ENCODE measurements at places on chromosomes 2 and 18.

- no peak for DNase-seq
These were observed 13.3 kb downstream of the TUBB6 start for GRCh38 chr18:12321333-12321732.

- DNase-seq: no peak
These were observed 69.9 kb upstream of the SLC1A4 start for GRCh38 chr2:64919261-64919660.

DNA sequence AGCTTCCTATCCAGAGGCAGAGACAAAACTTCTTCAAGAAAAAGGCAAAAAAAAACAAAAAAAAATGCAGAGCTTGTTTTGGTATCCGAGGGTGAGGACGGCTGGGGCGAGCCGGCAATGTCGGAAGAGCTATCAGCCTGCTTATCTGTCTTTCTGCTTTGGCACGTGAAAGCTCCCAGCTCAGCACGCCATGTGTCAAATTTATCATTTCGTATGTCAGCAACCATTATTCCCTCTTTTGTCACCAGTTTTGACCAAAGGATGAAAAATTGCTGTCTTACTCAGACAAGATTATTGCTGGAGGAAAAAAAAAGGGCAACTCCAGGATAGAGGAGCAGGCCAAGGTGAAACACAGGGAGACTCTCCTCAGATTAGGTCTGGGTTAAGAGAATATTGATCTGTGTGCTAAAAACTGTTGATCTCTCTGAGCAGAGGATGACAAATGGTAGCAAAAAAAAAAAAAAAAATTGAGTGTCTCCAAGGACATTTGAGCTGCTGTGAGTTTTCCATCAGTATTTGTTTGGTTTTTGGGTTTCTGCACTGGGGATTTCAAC, 532.0 kb upstream of the POU3F3 start:
- no peak for DNase-seq

- no peak for DNase-seq
These were observed 94.5 kb upstream of the TMEM178A start for GRCh38 chr2:39571111-39571731.

DNA sequence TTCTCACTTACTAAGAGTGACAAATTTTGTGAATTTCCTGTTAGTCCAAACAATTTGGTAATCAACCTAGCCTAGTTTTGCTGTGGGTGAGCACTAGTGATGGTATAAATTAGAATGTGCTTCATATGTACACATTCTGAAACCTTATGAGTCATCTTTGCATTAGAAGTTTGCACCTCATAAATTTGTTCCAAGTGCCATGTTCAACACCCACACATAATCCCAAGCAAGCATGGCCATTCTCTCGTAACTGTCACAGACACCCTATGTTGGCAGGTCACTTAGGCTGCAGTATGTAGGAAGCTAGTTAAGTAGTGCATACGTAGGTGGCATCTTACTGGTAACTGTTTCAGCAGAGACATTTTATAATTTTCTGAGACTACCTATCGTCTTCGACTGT, 46.9 kb downstream of the NAB1 start:
- no peak for DNase-seq

GRCh38 chr2:54081574-54081973, 33.8 kb upstream of the ACYP2 start:
- no peak for DNase-seq

- DNase-seq: no peak
These were observed 162.4 kb downstream of the ZNF521 start for GRCh38 chr18:25189391-25190185.

GRCh38 chr2:83851066-83851465, 608.0 kb downstream of the SUCLG1 start:
- DNase-seq: no peak

GRCh38 chr2:231222318-231223000, 24.0 kb downstream of the ARMC9 start:
- DNase-seq: no peak

GRCh38 chr2:74944987-74945787, 13.3 kb upstream of the POLE4 start:
- no peak for DNase-seq

- DNase-seq: no peak
These were observed 273.1 kb downstream of the TSN start for GRCh38 chr2:122028371-122029100.

GRCh38 chr2:97673915-97674283, 4.4 kb downstream of the C2orf92 start:
- no peak for DNase-seq

GRCh38 chr2:46306330-46306751, 9.1 kb downstream of the EPAS1 start:
- DNase-seq: no peak

DNA sequence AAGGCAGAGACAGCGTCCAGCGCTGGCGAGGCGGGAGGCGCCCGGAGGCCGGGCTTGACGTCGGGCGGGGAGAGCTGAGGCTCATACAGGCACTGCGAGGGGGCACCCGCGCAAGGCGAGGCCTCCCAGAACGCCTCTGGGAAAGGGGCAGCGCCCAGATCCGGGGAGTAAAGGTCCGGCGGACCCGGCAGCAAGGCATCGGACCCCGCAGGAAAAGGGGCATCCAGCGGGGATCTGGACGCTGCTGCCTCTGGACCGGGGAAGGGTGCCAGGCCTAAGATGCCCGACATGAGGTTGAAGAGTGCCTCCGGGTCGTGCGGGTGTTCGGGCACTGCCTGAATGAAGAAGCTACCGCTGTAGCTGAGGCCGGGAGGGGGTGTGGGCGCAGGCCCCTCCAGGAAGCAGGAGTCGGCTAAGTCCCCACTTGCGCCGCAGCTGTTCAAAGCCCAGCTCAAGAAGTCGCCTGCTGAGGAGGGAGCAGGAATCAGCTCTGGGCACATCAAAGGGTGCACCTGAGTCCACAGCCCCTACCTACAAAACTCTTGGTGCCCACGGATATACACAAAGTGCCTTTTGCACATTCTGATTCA, 937 bp downstream of the EGR4 start:
- no peak for DNase-seq

GRCh38 chr2:231919341-231920035, 6.7 kb downstream of the NPPC start:
- DNase-seq: no peak

DNA sequence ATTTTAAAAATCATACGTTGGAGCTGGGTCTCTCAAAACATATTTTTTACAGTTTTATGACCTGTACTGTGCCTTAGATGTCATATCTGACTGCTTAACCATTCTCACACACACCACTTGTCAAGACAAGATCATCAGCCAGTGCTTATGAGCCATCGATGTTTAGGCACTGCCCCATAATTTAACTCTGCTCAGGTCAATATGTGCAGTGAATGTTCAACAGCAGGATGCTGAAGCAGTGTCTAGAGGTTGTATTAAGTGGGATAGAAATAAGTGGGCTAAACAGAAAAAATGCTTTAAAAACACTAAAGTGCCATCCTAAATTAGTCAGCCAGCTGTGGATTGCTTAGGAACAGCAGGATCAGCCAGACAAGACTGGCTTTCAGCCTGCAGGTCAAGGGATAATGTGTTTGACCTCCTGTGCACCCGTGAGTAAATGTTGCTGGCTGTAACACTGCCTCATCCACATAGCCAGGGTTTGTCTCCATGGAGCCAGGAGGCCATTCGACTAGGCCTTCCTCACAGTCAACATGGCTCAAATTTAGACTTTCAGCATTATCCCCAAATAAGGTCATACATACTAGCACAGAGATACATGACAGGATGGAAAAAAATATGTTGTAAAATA, 139.0 kb upstream of the NXPH2 start:
- no peak for DNase-seq

- DNase-seq: no peak
These were observed 31.7 kb downstream of the APLF start for GRCh38 chr2:68499133-68499532.

GRCh38 chr2:117523267-117523666, 291.2 kb upstream of the DDX18 start:
- DNase-seq: no peak

- peak; percentile 52 for DNase-seq
These were observed 189.3 kb downstream of the SH3RF3 start for GRCh38 chr2:109318150-109318948.

- DNase-seq: no peak
These were observed 806 bp downstream of the RFX8 start for GRCh38 chr2:101473911-101474701.

GRCh38 chr2:74764429-74765272, 69.3 kb upstream of the HK2 start:
- DNase-seq: no peak

- DNase-seq: no peak
These were observed 768.1 kb downstream of the TMEM182 start for GRCh38 chr2:103529798-103530502.

- no peak for DNase-seq
These were observed 61.5 kb downstream of the EFR3B start for GRCh38 chr2:25103287-25103871.

GRCh38 chr2:7476371-7476770, 559.2 kb downstream of the RNF144A start:
- DNase-seq: no peak

DNA sequence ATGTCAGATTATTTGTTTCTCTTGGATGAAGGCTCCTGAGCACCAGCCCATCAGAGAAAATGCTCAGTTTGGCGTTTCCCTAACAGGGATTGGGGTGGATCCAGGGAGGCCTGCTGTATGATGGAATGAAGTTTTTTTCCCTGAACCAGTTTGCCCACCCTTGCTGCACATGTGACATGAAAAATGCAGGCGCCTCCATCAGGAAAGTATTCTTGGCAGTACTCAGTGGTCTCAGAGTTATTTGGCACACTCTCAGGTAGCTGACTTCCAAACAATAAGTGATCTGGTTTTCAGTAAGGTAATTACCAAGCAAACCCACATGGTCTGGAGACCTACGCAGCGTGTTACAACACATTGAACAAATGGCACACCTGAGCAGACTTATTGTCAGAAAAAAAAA, 254.9 kb downstream of the PAX3 start:
- no peak for DNase-seq

- DNase-seq: no peak
These were observed 115.7 kb downstream of the FAM210A start for GRCh38 chr18:13610555-13611141.

DNA sequence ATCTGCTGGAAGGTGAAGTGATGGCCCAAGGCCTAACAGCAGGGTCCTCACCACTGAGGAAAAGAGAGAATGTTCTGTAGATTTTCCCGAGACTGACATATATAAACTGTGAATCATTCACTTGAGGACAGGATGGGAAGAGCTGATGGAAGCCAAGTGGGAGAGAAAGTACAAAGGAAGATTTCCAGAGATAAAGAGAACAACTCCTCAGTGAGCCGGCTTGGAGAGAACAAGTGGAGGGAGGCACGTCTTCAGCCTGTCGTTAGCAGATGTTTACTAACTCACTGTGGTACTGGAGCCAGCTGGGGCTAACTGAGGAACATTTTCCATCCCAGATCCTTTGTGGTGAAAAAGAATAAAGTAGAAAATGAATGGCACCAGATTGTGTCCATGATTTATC, 552.9 kb upstream of the TNP1 start:
- DNase-seq: no peak

DNA sequence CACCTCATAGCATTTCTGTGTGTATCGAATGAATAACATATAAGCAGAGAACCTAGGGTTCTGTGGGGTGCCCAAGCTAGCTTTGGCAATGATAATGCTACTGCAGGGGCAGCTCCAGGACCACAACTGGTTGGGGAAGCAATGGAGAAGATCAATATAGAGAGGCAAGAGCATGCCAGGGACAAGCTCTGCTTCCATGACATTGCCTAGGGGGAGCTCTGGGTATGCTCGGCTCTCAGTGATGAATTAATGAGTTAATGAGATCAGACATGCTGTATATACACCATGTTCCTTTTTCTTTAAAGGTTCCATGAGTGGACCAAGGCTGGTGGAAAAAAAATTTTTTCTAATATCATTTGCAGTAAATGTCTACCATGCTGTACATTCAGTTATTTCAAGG, 618.4 kb downstream of the BCL11A start:
- no peak for DNase-seq

Measured in HEK293T (cell line).